ENCODE measurements at places on chromosomes 4 and X.

DNA sequence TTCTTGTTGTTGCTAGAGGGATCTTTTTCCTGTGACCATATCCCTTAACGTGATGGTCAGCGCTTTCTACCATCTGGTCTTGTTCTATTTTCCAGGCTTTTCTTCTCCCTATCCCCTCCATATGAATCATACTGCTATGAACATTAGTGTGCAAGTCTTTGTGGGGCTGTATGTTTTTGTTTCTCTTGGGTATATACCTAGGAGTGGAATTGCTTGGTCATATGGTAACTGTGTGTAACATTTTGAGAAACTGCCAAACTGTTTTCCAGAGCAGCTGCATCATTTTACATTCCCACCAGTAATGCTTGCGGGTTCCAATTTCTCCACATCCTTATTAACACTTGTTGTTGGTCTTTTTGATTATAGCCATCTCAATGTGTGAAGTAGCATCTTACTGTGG lies 121.4 kb downstream of the SPRY1 start:
- no peak for DNase-seq

- DNase-seq, result no peak
Observed at GRCh38 chrX:50158593-50158992, 42.2 kb downstream of the AKAP4 start.

DNA sequence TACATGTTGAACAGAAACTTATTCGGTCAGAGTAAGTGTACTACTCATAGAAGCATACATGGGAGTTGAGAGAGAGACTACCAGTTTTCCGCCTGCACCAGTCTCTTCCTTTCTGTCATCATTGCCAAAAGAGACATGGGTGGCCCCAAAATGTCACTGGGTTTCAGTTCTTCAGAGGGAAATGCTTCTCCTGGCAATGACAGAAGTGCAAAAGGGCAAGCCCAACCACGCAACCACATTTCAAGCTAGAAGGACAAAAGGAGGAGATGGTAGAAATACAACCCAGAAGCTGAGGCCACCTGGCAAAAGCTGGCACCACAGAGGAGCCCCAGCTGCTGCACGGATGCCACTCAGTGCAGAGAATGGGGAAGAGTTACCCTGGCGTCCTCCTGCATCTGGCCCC lies 320.1 kb downstream of the BCOR start:
- DNase-seq, result no peak

DNA sequence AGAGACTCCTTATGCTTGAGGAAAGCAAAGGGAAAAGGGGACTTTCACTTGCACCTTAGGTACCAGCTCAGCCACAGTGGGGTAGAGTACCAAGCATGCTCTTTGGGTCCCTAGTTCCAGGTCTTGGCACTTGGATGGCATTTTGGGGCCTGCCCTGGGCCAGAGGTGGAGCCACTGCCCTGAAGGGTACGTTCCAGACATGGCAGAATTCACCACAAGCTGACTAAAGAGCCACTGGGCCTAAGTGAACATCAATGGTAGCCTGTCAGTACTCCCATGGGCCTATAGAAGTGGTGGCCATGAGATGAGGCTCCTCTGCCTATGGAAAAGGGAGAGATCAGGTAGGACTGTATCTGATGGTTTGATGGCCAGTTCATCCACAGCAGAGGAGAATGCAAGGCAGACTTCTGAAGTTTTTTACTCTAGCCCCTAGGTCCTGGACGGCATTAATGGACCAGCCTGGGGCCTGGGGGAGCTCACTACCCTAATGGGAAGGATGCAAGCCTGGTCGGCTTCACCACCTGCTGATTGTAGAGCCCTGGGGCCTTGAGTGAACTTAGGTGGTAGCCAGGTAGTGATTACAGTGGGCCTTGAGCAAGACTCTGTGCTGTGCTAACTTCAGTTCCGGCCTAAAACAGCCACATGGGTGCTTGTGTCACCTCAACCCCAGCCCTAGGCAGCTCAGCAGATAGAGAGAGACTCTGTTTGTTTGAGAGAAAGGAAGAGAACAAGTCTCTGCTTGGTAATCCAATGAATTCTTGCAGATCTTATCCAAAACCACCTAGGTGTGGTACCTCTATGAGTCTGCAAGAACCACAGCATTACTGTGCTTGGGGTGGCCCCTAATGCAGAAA lies 19.8 kb upstream of the HSFX4 start:
- no peak for DNase-seq

- DNase-seq, result no peak
Observed at GRCh38 chrX:118720058-118720707, 7.2 kb upstream of the IL13RA1 start.

DNA sequence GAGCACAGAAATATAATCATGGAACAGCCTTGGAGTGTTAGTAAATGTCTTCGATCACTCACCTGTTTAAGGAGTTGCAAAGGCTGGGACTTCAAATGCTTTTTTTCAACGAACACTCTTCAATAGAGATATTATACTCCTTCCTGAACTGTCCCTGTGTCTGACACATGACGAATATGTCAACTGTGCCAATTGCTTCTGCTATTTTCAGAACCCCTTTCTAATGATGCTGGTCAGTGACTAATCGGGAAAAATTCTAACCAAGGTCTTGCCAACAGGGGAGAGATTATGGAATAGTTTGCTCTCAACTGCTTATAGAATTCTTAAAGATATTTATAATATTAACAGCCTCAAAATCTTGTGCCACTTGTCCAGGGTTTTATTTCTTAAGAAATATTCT lies 8.5 kb upstream of the KLHL34 start:
- no peak for DNase-seq

DNA sequence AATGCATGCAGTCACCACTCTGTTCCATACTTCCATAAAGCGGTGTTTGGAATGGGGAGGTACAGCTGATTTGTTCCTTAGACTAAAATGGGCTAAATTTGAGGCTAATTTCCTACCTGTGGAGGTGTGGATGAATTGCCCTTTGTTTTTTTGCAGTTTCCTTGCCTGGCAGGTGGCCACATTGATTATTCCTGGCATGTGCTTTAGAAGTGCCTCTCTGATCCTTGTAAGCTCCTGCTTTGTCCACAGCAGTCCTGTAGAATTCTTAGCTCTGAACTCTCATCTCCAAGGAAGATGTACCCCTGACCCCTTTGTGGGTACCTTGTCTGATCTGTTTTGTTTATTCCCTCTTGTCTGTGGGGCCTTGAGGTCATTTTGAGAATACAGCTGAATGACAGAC lies 136.8 kb downstream of the ADGRL3 start:
- DNase-seq, result no peak

- DNase-seq, result no peak
Observed at GRCh38 chr4:4930677-4931076, 71.2 kb downstream of the MSX1 start.

DNA sequence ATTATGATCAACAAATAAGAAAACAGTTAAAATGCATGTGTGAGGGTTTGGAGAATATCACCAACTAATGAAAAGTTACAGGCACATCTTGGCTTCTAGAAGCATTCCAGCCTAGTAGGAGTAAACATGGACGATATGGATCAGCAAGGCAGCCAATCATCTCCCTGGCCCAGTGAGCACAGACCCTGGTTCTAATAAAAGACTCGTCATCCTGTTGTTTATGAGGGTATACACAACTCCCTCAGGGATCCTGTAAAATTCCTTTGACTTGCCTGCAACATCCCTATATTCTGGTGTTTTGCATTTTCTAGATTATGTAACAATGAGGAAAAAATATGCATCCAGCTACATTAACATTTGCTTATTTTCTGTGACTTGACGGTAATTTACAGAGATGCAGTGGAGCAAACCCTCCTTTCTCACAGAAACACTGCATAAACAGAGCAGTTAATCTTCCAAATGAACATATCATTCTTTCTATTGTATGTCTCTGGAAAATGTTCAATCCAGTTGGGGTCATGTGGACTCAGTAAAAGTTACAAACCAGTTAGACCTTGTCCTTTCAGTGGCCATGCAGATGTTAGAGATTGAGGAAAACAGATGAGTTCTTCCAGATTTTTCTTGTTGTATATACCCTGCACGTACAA lies 88.9 kb upstream of the NDP start:
- no peak for DNase-seq

DNA sequence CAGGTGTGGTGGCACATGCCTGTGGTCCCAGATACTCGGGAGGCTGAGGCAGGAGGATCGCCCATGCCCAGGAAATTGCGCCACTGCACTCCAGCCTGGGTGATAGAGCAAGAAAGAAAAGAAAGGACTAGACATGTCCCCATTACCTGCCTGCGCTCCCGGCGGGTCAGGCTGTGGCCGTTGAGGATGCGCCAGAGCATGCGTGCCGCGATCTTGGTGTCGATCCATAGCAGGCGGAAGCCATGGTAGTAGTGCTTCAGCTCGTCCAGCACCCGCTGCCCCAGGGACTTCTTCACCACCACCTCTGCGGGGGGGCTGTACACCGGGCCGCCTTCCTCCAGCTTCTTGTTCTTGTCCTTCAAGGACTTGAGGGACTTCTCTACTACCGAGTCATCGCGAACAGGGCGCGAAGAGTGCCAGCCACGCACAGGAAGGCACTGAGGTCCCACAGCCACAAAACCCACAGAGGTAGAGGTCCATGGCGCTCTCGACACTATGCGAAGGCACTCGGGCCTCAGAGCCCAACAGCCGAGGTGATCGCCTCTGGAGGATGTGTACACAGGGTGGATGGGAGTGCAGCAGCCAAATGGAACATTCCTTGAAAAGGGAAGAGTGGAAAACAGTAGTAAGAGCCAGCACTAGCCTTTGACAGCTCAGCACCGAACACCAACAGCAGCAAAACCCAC lies 14.6 kb downstream of the LETM1 start:
- DNase-seq, result no peak

DNA sequence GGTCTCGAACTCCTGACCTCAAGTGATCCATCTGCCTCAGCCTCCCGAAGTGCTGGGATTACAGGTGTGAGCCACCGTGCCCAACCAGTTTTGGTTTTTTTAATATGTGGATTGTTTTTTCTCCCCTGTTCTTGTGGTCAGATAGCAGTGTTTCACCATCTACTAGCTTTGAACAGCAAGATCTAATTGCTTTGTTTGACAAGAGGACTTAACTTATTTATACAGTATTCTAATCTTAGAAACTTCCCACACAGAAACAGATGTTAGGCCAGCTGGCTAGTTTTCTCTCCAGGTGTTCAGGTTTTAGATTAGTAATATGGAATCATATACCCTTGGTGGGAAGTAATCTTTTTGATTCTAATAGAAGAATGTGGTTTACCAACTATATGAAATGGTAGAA lies 12.9 kb downstream of the ING2 start:
- DNase-seq, result no peak

Measured in fibroblast of the conjunctiva (primary cell).